ENCODE measurements at places on chromosomes 1 and 21.

- no peak for DNase-seq
Measured at GRCh38 chr1:218164111-218164929, 120.8 kb upstream of the RRP15 start.

DNA sequence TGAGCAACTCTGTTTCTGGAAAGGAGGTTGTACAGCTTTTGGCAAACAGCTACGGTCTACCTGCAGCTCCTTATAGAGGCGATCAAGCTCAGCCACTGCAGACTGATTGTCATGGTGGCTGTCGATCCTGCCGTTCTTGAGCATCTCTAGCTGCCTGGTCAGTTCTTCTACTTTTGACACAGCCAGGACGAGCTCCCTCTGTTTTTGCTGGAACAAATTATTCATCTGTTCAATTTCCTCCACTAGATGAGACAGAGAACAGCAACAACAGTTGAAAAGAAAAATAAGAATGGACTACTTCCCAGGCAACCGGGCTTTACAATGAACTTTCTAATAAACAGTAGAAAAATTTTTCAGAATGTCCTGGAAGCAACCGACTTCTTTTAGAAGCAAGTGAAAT is 42.5 kb downstream of the TP53BP2 start:
- no peak for DNase-seq

DNA sequence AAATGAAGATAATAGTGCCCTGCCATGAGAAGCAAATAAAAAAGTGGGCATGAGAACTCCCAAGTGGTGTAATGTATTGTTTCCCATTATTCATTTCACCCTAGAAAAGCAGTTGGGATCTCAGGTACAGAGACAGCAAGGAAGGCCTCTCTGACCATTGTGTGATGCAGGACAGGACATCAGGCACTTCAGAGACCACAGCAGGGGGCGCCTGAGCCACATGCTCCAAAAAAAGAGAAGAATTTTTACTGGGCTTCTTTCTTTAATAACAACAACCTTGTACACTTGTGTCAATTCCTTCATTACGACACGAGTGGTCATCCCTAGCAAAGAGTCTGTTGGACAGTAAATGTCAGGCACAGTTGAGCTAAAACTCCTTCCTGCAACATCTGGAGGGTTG is 533.3 kb downstream of the OMA1 start:
- no peak for DNase-seq

- no peak for DNase-seq
Measured at GRCh38 chr1:62382658-62382955, 54.2 kb upstream of the USP1 start.

GRCh38 chr1:40003156-40004093 is 37.1 kb upstream of the CAP1 start:
- DNase-seq = no peak

DNA sequence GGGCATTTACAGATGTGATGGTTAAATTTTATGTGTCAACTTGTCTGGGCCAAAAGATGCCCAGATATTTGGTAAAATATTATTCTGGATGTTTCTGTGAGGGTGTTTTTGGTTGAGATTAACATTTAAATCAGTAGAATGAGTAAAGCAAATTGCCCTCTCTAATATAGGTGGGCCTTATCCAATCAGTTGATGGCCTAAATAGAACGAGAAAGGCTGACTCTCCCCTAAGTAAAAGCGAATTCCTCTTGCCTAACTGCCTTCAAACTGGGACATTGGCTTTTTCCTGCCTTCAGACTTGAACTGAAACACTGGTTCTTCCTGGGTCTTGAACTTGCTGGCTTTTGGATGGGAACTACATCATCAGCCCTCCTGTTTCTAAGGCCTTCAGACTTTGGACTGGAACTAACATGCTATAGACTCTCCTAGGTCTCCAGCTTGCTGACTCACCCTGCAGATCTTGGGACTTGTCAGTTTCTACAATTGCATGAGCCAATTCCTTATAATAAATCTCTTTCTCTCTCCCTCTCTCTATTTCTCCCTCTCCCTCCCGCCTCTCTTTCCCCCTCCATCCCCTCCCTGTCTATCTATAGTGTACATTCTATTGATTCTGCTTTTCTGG is 10.2 kb upstream of the NAV1 start:
- no peak for DNase-seq

GRCh38 chr1:93818570-93818959 is 60.4 kb downstream of the DNTTIP2 start:
- DNase-seq = no peak

DNA sequence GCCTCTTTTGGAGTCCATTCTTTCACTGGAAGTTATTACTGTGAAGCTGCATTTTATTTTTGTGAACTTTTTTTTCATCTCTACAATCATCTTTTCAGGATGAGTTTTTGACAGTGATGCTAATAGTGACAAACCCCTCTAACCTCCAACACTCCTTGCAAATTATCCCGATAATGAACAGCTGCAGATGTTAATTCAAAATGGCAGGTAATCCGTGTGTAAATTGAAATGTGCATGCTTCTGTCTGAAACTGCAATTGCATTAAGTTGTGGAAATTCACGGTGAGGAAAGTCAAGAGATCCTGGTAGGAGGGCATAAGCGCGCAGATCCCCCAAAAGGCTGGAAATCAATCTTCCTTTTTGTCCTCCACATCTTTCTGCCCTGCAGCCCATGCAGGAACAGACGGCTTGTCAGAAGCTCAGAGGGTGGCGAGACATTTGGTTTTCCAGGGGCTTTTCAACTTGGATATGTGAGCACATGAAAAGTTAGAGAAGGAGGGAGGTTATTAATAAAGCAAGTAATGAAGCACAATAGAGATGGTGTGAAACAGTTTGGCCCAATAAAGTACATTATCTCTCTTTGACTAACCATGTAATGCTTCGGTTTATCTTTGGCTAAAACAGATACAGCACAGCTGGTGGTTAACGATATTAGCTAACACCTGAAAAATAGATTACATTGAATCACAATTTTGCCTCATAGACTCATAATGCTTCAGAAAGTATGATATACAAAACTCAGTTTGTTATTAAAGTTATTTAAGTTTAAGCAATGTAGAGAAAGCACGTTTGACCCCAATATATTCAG is 143.5 kb upstream of the COA6 start:
- DNase-seq = no peak

GRCh38 chr1:243501002-243501401 is 245.2 kb downstream of the SDCCAG8 start:
- DNase-seq = no peak

DNA sequence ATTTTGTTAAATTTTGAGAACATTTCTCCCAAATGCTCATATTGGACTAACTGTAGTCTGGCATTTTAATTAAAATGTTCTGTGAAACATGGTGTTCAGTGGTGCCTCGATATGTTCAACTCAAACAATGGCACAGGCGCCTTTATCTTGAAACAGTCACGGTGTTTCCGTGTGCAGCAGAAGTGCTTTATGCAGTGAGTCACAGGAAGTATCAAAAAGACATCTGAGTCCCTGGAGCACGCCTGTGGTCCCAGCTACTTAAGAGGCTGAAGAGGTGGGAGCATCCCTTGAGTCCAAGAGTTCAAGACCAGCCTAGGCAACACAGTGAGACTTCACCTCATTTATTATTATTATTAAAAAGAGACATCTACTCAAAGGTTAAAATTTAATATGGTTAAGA is 52.2 kb downstream of the GREM2 start:
- DNase-seq = no peak

DNA sequence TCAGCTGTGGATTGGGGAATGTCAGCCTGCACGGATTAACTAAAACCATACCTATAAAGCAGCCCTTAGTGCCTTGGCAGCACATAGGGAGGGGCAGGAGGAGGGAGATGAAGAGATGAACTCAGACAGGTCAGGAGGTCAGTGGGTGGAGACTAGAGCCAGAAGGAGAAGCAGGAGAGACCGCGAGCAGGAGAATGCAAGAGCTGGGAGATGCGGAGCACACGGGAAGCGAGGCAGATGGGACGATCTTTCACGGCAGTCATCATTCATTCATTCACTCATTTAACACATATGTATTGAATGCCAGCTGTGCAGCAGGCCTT is 41.9 kb downstream of the NEK2 start:
- no peak for DNase-seq

- DNase-seq = no peak
Measured at GRCh38 chr1:223477456-223477855, 84.2 kb downstream of the CCDC185 start.

- no peak for DNase-seq
Measured at GRCh38 chr1:117654493-117655219, 48.8 kb downstream of the TENT5C start.

GRCh38 chr1:219533280-219533679 is 79.6 kb downstream of the ZC3H11B start:
- no peak for DNase-seq

DNA sequence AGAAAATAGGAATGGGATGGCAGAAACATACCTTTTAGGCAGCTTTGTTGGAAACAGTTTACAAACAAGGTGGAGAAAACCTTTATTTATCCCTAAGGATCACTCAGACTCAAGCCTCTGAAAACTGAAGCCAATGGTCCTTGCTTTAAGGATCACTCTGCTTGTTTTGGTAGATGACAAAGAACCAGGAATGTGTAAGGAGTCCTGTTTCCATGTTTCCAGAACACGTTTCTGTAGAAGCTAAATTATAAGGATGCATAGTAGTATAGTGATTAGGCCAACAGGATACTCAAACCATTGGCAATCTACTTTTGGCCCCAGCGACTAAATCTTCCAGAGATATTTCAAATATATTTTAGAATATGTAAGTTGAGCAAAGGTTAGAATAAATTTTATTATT is 149.1 kb upstream of the HP1BP3 start:
- no peak for DNase-seq

- DNase-seq = no peak
Measured at GRCh38 chr1:218658899-218659298, 313.8 kb downstream of the TGFB2 start.

GRCh38 chr1:107139833-107140702 is 771 bp upstream of the NTNG1 start:
- DNase-seq = peak; percentile 15

DNA sequence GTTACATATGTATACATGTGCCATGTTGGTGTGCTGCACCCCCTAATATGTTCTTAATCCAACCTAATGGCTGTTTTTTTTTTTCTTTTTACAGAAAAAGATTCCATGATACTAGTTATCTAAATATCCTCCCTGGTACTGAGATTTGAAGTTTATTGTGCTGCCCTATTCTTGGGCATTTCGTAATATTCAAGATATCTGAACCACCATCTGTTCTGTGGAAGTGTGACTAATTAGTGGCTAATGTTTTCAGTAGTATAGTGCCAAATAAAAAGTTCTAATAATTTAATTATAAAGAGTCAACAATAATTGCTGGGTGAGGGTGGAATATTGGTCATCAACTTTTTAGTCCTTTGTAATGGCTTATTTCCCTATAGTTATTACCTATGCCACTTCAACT is 217.5 kb downstream of the GABPA start:
- no peak for DNase-seq

DNA sequence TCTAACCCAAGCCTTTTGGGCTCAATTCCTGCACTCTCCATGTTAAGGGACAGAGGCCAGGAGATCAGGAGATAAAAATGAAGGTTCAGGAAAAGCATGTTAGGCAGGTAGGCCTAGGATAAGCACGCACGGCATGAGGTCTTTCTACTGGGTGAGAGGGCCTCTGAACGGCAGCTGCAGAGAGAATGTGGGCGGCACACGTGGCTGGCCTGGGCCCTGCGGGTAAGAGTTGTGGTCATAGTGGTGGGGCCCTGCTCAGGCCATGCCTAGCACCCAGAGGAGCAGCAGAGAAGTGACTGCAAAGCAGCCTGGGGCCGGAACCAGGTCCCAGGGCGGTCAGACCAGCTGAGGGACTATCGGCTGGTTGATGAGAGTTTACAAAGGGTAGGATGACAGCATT is 7.5 kb upstream of the FOXO6 start:
- no peak for DNase-seq

DNA sequence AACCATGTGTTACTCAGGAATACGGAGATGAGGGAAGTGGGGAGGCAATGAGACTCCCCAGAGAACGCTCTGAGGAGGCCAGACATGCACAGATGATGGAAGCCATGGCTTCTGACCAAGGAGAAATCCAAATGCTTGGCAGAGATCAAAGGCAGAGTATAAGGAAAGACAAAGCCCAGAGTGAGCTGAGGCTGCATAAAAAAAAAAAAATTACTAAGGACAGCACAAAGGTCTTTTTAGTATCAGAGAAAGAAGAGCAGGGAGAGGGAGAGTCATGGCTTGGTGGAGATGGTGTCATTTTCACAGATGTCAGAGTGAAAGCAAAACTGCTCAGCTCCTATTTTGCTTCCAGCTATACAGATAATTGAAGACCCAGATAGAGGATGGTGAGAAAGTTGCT is 8.1 kb upstream of the NCF2 start:
- no peak for DNase-seq

DNA sequence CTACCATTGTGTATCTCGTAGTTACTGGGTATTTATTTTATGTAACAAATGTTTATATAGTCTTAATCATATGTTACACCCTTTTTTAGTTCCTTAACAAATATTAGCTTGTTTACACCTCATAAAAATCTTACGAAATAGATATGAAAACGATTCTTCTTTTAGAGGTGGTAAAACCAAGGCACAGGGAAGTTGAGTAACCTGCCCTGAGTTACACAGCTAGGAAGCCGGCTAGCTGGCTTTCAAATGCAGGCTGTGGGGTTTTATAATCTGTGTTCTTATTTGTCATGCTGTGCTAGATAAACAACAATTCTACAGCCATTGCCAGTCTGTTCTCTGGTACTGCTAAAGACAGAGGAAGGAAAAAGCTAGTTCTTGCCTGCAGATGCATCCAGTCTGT is 109.6 kb downstream of the NOS1AP start:
- DNase-seq = no peak

GRCh38 chr1:192632641-192633532 is 3.1 kb upstream of the RGS13 start:
- DNase-seq = no peak

DNA sequence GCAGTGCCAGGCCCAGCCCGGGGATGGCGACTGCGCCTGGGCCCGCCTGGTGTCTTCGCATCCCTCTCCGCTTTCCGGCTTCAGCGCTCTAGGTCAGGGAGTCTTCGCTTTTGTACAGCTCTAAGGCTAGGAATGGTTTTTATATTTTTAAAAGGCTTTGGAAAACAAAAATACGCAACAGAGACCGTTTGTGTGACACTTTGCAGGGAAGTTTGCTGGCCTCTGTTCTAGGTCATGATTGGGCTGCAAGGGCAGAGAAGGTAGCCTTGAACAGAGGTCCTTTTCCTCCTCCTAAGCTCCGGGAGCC is 719 bp downstream of the SOD1 start:
- no peak for DNase-seq

GRCh38 chr1:203038891-203039608 is 12.8 kb downstream of the PPFIA4 start:
- peak; percentile 68 for DNase-seq

- DNase-seq = no peak
Measured at GRCh38 chr1:180231506-180231921, 1.4 kb downstream of the LHX4 start.

DNA sequence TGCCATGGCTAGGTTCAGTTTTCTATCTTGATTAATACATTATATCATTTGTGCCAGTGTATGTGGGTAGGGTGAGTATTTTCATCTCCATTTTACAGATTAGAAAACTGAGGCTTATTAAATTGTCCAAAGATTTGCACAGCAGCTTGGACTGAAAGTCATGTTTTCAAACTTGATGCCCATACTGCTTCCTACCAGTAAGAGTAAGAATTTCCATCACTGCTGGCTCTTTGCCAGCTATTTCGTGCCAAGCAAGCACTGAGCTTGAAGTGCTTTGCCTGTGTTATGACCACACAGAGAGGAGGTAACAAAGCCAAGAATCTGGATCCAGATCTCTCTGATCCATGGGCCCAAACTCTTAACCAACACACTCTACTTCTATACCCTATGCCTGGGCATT is 295.0 kb downstream of the VAV3 start:
- DNase-seq = no peak
